Placental pericyte (primary cell): ENCODE measurements at places on chromosomes 1 and 21. TPM values are rescaled to one million over a fixed set of nuclear protein-coding genes. Genes with fewer than 3 reads are reported as not detected.

Gene IL10
- total RNA-seq, result 0.22 and 0.86 TPM in 2 replicates

Gene KLHDC8A
- total RNA-seq, result not detected in 2 replicates

Gene ETV3
- total RNA-seq, result 14.7 and 22.8 TPM in 2 replicates

Gene RXFP4
- total RNA-seq, result not detected in 2 replicates

Gene CD48
- total RNA-seq, result not detected in 2 replicates

Gene SYTL1
- 0.44 TPM in 1 of 2 replicates, not detected in the other for total RNA-seq

Gene PTCH2
- 0.22 and 0.29 TPM in 2 replicates for total RNA-seq

Gene SPRR2E
- not detected in 2 replicates for total RNA-seq

Gene ECM1
- 16.2 and 34.5 TPM in 2 replicates for total RNA-seq

Gene C4BPB
- 0.72 and 2.4 TPM in 2 replicates for total RNA-seq

Gene SPOCD1
- 56.7 and 148 TPM in 2 replicates for total RNA-seq

Gene TSACC
- total RNA-seq, result not detected in 2 replicates

Gene MYBPH
- 0.88 and 1.4 TPM in 2 replicates for total RNA-seq

Gene LENEP
- 0.86 TPM in 1 of 2 replicates, not detected in the other for total RNA-seq

Gene PRKAB2
- 11.8 and 16.5 TPM in 2 replicates for total RNA-seq

Gene C1orf74
- 1.8 and 4.4 TPM in 2 replicates for total RNA-seq

Gene CAPN8
- not detected in 2 replicates for total RNA-seq

Gene PDZK1
- total RNA-seq, result 0.22 and 1.1 TPM in 2 replicates

Gene THEM5
- not detected in 2 replicates for total RNA-seq
